NCI-H2081 (cell line): ENCODE measurements at places on chromosomes 2 and 18.

- DNase-seq, result no peak
Measured at GRCh38 chr2:65015731-65016130, 26.5 kb downstream of the SLC1A4 start.

DNA sequence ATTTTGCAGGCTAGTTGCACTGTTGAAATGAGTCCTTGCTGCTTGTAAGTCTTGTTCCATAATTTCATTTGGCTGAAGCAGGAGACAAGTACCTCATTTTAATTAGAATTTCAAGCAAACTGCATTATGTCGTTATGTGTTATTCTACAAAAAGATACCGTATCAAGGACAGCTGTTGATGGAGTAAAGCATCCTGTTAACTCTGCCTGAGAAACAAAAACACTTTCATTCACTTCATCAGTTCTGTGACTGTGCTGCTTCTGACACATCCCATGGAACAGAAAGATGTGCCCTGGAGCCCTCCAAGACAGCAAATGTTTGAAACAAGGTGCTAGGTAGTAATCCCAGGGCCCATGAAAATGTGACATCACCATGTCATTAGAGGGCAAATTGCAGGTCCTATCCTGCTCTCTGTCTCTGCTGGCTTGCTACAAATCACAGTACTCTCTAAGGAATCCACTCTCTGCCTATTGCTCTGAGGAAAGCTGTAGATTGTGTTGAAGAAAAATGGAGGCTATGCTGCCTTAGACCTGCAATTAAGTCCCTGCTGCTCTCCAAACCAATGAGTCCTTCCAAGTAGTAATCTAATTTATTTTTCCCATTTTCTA is 209.7 kb upstream of the PARD3B start:
- DNase-seq, result no peak

DNA sequence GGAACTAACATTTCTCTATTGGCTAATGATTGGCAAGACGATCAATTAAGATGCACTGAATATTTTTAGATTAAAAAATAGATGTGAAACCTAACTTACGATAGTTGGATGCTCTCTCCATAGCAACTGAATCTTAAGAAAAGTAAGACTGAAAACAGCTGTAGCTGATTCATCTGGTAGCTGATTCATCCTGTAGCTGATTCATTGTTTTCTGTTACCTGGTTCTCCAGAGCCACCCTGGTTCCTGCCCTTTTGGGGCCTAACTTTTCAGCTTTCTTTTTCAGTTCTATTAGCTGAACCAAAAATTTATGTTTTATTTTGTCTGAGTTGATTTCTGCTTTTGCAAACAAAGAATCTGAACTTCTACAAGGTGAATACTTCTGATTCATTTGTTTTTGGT is 22.7 kb upstream of the SPR start:
- DNase-seq, result no peak

DNA sequence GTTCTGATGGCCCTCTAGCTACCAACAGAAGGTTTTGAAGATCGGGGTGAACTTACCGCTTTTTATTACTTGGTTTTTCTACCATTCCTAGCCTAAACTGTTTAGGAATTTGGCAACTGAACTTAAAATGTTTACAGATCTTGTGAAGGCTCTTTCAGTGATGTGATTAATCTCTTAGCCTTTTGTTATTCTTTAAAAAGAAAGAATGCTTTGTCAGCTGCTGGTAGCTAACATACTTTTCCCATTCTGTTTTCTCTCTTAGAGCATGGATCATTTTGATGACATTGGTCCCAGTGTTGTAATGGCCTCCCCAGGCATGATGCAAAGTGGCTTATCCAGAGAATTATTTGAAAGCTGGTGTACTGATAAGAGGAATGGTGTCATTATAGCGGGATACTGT is 18.1 kb downstream of the CPSF3 start:
- DNase-seq, result no peak

GRCh38 chr2:221975151-221975550 is 323.6 kb downstream of the PAX3 start:
- no peak for DNase-seq

- DNase-seq, result peak; percentile 9
Measured at GRCh38 chr2:189835855-189836558, 51.8 kb downstream of the PMS1 start.

GRCh38 chr18:75209951-75210258 is 692 bp upstream of the TSHZ1 start:
- DNase-seq, result no peak

DNA sequence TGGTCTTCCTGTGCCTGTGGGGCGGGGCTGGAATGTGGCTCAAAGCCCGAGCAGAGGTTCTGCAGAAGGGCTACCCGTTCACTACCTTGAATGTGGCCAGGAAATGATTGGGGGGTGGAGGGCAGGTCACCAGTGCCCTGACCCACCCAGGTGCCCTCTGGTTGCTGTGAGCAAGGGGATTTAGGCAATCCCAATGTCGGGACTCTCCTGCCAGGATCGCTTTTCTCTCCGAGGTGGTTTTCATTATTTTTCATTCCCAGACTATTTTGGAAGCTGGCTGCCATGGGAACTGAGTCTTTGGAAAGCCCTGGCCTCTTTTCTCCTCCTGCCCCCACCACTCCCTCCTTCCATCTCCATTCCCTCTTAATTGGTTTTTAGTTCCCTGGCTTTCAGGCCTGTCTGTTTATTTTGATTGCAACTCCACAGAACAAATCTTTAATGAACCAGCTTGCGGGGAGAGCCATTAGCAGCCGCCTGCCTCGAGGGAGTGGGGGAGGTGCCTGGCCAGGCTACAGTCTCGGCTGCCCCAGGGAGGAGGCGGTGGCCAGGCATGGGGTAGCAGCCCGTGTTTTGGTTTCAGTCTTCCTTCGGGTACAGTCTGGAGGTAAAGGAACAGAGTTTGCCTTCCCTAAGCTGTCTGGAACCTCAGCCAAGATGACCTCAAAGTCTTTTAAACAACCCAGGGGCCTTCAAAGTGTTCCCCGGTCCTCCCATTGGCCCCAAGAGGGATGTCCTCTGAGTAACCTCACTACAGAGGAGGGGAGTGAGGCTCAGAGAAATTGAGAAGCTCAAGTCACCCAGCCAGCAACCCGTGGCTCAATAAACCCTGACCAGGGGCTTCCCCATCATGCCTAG is 114.4 kb upstream of the HAAO start:
- peak; percentile 46 for DNase-seq

DNA sequence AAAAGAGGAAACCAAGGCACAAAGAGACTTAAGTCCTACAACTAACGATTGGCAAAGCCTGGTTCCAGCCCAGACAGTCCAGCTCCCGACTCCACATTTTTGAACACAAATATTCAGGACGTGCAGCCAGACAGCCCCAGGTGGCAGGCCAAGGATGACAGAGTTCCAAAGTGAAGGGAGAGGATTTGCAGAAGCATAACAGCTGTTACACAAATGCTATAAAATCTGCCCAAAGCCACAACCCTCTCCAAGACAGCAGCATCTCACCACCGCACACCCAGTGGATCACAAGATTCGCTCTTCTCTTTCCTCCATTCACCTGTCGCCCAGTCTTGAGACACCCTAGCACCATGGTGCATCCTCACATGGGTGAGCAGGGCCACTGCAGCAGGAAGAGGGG is 227.1 kb upstream of the ID2 start:
- DNase-seq, result no peak

- no peak for DNase-seq
Measured at GRCh38 chr2:36492216-36492945, 105.6 kb downstream of the FEZ2 start.

- no peak for DNase-seq
Measured at GRCh38 chr2:235001237-235002133, 49.7 kb downstream of the SH3BP4 start.

- no peak for DNase-seq
Measured at GRCh38 chr2:45709137-45709536, 57.7 kb downstream of the PRKCE start.

- DNase-seq, result no peak
Measured at GRCh38 chr18:39230086-39230803, 1664.6 kb upstream of the CELF4 start.

DNA sequence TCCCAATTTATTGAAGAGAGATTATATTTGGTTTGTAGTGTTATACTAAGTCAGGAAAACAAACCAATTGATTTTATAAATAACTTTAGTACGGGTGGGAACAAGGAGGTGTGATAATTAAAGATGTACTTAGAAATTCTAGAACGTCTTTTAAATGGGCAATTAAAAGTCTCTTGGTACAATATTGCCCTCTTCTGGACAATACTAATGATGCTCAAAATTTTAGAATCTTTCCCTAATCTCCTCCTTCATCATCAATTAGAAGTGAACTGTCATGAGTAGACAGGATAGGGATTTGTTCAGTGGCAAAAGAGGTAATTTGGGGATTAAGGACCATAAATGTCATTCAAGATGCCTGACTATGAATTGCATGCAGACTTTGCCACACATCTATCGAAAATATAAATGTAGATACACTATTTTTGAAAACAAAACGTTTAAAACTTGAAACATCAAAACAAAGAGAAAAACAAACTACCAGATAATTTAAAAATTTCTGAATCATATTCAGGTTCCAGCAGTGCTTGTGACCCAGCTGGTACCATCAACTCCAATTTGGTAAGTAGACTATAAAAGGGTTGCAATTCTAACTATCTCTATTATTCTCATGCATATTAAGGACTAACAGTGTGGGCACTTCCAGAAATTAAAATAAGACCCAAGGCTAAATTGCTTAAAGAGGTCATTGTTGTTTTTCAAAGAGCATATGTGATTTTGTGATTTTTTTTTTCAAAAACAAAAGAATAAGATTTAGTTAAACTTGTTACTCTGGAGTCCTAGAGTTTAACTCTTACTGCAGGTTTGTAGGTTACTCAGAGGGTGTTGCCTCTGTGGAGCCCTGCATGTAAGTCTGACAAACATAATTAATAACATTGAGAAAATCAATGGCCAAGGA is 123.5 kb downstream of the LAMA3 start:
- DNase-seq, result peak; percentile 20

DNA sequence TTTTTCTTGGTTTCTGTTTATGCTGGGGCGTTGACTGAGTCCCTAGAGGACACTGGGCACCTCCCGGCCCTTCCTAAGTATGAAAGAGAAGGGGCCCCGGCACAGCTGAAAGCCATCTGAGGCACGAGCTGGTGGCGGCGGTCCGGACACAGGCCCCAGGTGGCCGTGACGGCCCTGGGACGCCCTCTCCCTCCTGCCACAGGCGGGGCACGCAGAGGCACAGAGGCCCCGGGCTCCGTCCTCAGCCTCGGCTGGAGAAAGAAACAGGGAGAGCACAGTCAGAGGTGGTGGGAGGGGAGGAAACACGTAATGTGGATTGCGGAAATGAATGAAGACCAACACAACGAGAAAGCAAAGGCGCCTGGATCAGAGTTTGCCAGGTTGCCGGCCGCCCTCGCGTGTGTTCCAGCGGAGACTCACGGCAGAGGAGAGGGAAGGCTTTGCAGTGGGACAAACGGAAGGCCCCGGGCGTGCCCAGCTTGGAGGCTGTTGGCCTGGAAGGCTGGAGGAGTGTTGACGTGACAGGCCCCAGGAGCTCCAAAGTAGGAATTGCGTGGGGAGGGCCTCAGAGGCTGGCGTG is 119.1 kb downstream of the PTGR3 start:
- no peak for DNase-seq

DNA sequence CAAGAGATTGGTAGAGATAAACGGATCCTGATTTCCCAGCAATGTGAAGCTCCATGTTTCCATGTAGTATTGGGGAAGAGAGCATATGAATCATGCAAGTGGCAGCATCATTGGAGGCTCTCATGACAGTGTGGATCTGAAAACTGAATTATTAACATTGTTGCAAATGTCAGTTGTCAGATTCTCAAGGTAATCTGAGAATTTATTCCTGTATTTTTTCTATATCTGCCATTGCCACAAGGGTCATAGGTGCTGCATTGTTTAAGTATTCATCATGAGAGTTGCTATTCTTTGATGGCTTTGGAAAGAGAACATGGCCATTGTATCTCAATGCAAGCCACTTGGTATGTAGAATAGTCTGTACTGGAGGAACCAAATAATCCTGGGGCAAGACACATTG is 1217.0 kb upstream of the ZEB2 start:
- DNase-seq, result no peak

DNA sequence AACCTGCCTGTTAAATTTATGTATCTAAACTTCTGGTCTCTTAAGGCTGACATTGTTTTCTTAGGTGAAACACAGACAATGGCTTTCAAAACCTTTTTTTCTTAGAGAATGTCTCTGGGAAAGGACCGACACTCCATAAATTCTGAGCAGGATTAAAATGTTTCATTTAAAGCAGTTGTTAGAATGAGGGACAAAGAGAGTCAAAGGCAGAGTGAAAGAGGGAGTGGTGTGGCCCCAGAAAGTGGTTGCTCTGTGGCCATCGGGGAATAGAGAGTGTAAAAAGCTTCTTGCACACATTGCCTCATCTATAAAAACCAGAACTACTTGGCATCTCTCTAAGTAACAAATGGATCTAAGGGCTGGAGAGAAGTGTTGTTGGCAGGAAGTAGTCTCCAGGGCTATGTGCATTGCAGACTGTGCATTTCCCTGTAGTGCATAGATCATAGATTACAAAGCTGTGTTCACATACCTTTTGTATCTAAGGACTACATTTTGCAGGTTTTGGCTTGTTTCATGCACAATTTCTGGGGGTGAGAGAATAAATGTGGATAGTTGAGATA is 3.6 kb downstream of the RPRM start:
- no peak for DNase-seq

DNA sequence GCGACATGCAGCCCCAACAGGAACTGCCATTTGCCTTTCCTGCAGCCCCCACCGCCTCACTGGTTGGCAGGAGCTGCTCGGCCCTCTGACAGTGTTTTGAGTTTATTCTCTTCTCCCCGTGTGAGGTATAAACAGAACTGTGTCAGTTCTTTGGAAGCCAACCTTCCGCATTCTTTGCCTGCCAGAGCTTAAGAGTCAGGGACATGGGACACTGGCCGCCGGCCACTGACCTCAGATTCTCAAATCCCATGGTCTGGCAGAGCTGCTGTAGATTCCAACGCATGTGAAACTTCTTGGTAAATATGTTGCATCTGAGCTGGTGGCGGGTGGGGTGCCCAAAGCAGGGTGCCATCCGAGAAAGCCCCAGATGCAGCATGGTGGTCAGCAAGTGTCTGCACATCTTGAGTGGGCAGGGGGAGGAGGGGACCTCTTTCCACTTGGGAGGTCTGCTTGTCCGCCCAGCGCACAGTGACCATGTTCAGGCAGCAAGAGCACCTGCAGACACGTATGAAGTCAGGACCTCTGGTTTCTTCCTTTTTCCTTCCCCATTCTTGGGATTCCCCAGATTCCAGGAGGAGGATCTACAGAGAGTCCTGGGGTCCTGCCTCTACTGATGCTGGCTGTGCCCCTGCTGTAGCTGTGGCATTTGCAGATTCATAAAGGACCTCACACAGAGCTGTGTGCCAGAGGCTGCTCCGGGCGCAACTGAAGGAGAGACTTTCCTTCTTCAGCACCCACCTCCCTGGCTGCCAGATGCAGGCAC is 23.8 kb downstream of the ASB18 start:
- DNase-seq, result no peak

- peak; percentile 33 for DNase-seq
Measured at GRCh38 chr2:241598487-241598886, 38.5 kb downstream of the THAP4 start.

DNA sequence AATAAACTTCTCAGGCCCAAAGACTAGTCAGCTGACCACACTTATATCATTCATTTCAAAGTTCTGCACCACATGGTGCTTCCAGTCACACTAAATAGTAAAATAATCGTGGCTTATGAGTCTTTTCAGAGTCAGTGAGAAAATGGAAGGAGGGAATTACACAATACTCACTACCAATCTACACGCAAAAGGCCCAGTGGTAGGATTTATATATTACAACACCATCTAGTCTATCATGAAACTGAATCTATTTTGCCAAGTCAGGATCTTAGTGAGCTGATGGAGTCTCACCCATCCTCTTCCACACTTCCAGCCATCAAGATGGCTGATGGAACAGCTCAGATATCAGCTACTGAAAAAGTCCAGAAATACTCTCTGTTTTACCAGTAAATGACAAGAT is 21.9 kb downstream of the INO80D start:
- DNase-seq, result no peak

- peak; percentile 73 for DNase-seq
Measured at GRCh38 chr2:81481242-81481993, 1176.9 kb upstream of the LRRTM1 start.
